ENCODE measurements at places on chromosomes 2 and 18. TPM values are rescaled to one million over a fixed set of nuclear protein-coding genes. Genes with fewer than 3 reads are reported as not detected.

GRCh38 chr2:56338232-56338631 is 154.4 kb downstream of the CCDC85A start:
- no peak for DNase-seq

GRCh38 chr2:160583146-160583535 is 89.5 kb upstream of the RBMS1 start:
- no peak for DNase-seq

DNA sequence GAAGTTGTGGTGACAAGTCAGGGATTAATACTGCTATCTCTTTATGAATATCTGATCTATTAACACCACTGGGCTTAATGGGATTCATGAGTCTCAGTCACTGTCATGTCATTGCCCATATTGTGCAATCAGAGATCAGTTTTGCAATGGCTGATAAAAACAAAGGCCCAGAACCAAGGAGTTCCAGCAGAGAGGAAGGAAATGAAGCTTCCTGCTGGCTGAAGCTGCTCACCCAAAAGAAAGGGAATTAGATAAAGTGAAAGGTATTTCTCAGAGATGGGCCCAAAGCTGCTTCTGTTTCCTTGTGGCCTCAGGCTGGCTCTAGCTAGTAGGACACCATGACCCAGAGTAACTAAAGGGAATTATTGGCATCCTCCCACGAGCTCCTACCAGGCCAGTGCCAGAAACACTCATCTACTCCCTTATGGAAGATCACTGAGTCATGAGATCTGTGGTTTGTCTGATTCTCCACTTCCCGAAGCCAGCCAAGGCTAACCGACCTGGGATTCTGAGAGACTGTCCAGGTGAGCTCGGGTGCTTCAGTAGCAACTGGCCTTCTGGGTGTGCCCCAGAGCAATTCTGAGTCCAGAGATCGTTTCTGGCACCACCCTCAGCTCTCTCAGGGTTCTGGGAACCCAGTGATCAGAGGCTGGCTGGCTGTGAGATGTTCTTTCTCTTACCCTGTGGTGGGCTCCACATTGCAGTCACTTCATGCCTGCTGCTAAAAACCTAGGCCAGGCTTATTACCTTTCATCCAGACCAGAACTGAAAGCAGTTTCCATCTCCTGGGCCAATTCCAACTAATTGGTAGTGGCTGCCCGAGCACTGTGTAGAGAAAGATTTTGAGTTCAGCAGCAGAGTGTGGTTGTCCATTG is 129.5 kb upstream of the PELI1 start:
- peak; percentile 91 for DNase-seq

GRCh38 chr2:25104736-25105135 is 62.9 kb downstream of the EFR3B start:
- DNase-seq = no peak

DNA sequence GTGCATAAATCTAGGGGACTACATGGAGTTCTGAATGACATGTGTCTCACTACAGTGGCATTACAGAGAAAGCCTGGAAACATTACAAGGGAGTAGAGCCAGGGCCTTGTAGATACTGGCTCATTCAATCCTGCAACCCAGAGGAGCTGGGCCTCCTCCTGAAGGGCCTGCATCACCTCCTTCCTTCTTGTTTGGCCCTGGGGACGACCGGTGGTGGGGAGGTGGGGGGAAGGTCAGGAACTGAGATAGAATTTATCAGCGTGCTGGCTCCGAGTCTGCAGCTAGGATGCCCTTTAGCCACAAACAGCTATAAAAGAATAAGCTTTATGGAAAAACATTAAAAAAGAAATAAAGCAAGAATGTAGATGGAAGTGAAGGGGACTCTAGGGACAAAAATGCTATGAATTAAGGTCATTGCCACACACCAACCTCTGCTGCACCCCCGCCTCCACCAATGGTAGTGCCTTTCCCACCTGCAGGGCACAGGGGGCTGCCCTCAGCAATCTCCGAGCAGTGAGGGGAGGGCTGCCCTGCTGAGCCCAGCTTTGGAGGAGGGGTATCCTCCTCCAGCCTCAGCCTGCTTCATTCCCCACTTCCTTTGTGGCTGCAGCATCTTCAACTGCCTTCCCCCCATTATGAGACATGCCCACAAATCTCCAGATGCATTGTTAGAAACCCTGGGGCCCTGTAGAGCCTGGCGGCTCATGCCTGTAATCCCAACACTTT is 149.0 kb downstream of the MSH2 start:
- no peak for DNase-seq

- peak; percentile 68 for DNase-seq
These were observed 169.4 kb downstream of the SMAD7 start for GRCh38 chr18:48781163-48781987.

- no peak for DNase-seq
These were observed 65.2 kb downstream of the BCL11A start for GRCh38 chr2:60488291-60488690.

DNA sequence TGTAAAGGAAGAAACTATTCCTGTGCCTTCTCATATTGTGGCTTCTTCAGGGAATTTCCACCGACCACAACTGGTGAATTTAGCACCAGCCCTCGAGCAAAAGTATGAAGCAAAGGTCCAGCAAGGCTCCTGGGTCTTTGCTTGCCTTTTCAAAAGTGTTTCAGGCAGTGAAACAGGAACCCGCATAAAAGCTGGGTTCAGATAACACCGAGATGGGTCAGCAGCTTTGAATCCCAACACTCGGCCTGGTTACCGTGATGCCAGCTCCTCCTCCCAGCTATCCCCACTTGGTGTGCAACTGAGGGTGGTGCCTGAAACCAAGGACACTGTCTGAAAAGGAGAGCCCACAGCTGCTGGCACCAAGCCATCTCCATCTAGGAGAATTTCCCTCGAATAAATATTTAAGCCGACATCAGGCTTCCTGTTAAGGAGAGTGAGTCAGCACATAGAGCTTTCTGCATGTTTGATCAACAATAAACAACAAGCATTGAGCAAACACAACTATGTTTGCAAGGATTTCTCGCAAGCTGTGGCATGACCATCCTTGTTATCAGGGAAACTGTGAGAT is 69.5 kb downstream of the ANTXR1 start:
- peak; percentile 23 for DNase-seq

DNA sequence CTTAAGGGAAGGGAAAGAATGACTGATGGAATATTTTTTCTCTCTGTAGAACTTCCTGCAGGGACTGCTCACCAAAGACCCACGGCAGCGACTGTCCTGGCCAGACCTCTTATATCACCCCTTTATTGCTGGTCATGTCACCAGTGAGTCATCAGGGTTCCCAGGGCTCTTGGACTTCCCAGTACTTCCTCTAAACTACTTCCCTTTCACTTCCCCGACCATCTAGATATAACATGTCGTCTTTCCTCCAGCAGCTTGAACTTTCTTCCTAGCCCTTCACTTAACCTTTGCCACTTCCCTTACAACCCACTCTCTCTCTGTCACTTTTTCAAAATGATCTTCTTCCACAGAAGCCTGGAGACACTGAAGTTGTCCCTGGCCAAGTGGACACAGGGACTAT is 7.2 kb downstream of the STK36 start:
- no peak for DNase-seq

DNA sequence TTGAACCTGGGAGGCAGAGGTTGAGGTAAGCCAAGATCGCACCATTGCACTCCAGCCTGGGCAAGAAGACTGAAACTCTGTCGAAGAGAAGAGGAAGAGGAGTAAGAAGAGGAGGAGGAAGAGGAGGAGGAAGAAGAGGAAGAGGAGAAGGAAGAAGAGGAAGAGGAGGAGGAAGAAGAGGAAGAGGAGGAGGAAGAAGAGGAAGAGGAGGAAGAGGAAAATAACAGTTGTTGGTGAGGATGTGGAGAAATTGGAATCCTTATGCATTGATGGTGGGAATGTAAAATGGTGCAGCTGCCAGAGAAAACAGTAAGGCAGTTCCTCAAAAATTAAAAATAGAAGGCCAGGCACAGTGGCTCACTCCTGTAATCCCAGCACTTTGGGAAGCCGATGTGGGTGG is 8.5 kb upstream of the NCL start:
- DNase-seq = no peak

RTP5 gene
- total RNA-seq = 0.15 TPM

TMEM178A gene
- total RNA-seq = not detected

PLGLB2 gene
- 0.26 TPM for total RNA-seq

STAT4 gene
- total RNA-seq = 2.3 TPM

LINC00305 gene
- not detected for total RNA-seq

REG3G gene
- total RNA-seq = not detected

BOLL gene
- not detected for total RNA-seq

TOGARAM2 gene
- 1.5 TPM for total RNA-seq
